ENCODE measurements at places on chromosomes 1 and 21. TPM values are rescaled to one million over a fixed set of nuclear protein-coding genes. Genes with fewer than 3 reads are reported as not detected.

DNA sequence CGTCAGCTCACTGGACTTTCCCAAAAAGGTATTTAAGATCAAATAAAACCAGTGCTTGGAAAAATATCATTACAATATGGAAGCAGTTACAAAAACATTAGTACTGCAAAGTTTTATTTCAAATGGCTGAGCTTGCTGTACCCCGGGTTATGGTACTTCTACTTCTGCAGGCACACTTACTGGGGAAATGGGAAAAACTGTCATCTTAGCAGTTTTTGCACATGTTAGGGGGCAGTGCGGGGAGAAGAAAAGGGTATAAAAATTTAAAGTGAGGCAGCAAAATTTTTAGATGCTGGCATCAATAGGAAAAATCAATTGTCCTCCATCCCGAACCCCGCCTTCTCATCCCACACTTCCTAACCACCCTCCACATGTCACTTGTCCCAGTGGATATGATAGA, 133.4 kb downstream of the ATG4C start:
- no peak for DNase-seq

GRCh38 chr1:162633081-162633762, 958 bp downstream of the DDR2 start:
- no peak for DNase-seq

GRCh38 chr1:19133360-19133759, 76.7 kb downstream of the UBR4 start:
- DNase-seq = no peak

SLX9 gene
- 27.2 TPM for polyA plus RNA-seq

DNA sequence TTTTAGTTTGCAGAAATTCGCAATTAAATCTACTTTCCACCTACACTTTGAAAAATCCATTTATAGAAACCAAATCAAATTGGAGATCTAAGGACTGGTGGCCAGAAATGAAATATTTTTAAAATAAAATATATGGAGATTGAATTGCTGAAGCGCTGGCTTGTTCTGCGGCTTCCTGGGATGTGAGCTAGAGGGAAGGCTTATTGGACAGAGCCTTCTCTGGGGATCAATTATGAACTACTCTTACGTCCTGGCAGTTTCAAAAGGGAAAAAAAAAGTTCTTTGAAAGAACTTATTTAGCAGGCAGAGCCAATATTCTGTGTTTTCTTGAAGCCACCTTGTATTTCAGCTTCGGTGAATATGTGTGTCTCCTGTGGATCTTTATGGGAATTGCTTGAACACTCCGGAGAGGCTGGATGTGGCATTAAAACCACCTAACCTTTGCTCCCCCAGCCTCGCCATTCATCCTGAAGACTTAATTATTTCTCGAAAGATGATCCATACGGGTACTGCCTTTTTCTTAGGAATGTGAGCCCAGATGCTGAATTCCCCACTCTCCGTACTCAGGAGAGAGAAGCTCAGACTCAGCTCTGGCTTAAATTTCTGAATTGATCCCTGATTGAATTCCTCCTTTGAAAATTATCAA, 478.9 kb upstream of the VAMP3 start:
- no peak for DNase-seq

- DNase-seq = no peak
Observed at GRCh38 chr21:27817074-27817473, 850.2 kb upstream of the ADAMTS5 start.

GRCh38 chr1:58901008-58901407, 117.2 kb upstream of the JUN start:
- DNase-seq = no peak

All from right renal pelvis (tissue), 4 donors.